Cortex of kidney (tissue), 1 donor: ENCODE measurements at places on chromosomes 2 and 18.

GRCh38 chr2:235716875-235717496 lies 223.1 kb downstream of the AGAP1 start:
- DNase-seq: no peak

GRCh38 chr2:239963646-239964205 lies 61.4 kb downstream of the NDUFA10 start:
- DNase-seq: no peak

DNA sequence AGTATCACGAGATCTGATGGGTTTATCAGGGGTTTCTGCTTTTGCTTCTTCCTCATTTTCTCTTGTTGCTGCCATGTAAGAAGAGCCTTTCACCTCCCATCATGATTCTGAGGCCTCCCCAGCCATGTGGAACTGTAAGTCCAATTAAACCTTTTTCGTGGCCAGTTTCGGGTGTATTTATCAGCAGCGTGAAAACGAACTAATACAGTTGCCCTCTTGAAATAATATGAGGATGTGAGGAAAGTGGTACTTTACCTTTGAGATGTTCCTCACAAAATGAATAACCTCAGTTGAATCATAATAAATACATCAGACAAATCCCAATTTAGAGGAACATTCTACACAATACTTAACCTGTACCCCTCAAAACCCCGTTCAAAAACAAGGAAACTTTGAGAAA lies 356.4 kb downstream of the CPS1 start:
- DNase-seq: no peak

DNA sequence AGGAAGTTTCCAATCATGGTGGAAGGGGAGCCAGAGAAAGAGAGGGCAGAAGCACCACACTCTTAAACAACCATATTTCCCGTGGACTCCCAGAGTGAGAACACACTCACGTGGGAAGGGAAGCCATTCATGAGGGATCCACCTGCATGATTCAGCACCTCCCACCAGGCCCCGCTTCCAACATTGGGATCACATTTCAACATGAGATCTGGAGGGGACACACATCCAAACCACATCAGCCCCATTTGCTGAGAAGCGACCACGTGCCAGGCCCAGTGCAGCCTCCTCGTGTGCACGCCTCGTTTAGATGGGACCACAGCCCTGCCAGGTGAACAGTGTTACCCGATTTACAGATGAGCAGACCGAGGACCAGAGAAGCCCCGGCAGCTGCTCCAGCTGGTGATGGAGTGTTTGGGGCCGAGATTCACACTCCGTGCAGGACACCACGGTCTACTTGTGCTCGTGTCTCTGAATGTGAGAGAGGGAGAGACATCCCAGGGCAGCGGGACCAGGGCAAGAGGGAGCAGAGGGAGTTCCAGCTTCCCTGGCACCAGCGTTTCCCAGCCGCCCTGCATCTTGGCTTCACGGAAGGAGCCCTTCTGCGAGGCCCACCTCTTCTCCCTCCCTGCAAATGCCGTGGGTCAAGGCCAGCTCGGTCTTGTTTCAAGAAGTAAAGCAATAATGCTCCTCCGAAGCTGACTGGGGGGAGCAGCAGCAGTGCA lies 76.9 kb upstream of the ODC1 start:
- no peak for DNase-seq

DNA sequence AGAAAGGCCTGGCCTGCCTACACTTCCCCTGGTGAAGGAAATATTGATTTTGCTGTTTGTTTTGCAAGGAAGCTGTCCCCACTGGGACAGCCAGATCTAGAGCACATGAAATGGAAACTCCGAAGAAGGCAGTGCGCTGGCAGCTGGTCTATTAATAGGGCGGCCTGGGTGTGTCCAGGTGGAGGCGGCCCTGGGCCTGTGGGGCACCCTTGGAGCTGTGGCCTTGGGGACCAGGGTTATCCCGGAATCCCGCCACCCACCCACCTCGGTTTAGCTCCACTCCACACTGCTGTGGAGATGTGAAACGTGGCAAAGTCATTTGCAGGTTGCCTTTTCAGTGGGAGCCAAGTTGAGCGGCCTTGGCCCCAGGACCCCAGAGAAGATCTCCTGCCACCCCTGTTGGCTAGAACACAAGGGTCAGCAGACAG lies 204.3 kb downstream of the KLHL29 start:
- DNase-seq: no peak

DNA sequence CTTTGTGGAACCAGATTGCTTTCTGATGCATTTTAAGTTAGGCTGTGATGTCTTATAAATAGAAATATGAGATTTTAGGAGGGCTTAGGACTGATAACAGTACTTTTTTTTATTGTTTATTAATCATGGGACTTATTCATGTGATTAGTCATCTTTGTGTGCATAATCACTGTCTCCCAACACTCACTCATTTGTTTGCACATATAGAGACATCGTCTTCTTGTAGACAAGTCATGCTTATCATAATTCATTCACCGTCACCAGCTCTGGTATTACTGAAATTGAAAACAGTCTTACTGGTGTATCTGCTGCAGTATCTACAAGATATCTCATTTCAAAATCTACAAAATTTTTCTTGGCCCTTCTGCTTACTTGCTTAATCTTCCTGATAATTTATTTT lies 45.8 kb downstream of the WDR7 start:
- DNase-seq: no peak

- no peak for DNase-seq
Observed at GRCh38 chr2:160401895-160402294, 91.7 kb downstream of the RBMS1 start.

DNA sequence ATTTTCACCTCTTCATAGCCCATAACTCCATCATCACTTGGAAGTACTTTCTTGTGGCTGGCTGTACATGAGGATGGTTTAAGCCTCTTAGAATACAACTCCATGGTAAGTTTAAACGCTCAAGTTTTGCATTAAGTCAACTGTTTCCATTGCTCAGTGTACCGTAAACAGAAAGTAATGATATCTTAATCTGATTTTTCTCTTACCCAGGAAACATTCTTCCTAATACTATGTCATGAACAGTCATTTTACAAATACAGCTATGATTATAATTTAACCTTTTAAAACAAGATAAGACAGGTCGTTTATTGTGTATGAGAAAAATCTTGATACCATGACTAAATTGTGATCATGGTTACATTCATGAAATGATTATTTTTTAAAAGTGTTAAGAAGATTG lies 11.6 kb upstream of the DYNC2LI1 start:
- no peak for DNase-seq

DNA sequence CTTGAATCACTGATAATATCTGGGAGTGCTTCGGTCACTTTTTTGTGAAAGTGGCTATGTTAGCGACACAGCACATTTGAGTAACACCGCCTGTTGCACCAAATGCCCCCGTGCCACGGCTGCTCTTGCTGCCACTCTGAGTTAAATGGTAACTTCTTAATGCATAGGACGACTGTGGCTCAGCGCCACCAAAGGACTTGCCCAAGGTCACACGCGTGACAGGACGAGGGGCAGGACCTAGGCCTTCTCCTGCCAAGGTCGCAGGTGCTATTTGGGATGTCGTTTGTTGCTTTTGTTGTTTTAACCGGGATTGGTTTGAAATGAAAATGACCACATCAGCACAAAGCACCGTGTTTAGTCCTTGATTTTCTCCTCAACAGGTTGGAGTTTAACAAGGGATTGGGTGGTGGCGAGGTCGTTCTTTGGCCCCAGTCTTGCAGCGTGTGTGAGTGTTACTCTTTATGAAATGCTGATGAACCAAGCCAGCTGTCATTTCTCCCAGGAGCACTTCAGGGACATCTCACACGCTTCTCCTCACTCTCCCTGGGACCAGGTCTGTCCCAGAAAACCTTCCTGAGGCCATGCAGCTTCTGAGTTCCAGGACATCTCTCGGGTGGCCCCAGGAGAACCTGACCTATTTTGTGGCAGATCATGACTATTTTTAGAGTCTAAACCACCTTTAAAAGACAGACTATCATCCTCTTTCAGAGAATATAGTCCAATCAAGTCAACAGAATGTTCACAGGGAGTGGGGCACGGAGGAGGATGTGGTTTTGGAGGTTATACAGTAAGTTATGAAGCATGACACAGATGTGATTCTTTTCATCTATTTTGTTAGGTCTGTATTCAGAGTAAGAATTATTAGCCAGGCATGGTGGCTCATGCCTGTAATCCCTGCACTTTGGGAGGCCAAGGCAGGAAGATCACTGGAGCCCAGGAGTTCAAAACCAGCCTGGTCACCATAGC lies 49.9 kb downstream of the MTCL1 start:
- no peak for DNase-seq

- DNase-seq: no peak
Observed at GRCh38 chr18:62328586-62329525, 3.7 kb downstream of the TNFRSF11A start.

- no peak for DNase-seq
Observed at GRCh38 chr2:201517094-201517493, 65.6 kb downstream of the STRADB start.

GRCh38 chr18:32284284-32284683 lies 94.4 kb downstream of the MEP1B start:
- DNase-seq: no peak

- DNase-seq: no peak
Observed at GRCh38 chr2:144675731-144676130, 155.8 kb upstream of the ZEB2 start.

- DNase-seq: no peak
Observed at GRCh38 chr18:21598726-21599584, 1.5 kb downstream of the ESCO1 start.

GRCh38 chr2:219119422-219120043 lies 41.1 kb downstream of the NHEJ1 start:
- no peak for DNase-seq

DNA sequence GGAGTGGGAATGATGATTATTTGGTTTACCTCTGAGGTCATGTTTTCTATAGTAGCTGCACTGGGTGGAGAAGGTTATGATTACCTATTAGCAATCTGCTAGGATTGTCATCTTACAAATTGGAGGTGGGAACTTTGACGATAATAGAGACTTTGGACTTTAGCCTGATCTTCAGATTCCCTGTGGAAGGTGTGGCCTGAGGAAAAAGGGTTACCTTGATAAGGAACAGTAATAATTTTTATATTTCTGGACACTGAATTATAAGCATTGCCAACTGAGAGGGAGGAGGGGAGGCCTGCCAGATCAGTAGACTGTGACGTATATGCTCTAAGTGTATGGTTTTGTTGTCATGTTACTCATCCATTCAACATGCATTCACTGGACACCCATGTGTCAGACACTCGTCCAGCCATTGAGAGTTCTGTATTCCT lies 183.4 kb upstream of the FOSL2 start:
- DNase-seq: no peak

- DNase-seq: no peak
Observed at GRCh38 chr2:75094405-75094804, 104.9 kb downstream of the TACR1 start.

GRCh38 chr2:232623768-232624765 lies 9.3 kb upstream of the EFHD1 start:
- DNase-seq: no peak

GRCh38 chr2:231606941-231607340 lies 14.3 kb downstream of the TEX44 start:
- DNase-seq: no peak

DNA sequence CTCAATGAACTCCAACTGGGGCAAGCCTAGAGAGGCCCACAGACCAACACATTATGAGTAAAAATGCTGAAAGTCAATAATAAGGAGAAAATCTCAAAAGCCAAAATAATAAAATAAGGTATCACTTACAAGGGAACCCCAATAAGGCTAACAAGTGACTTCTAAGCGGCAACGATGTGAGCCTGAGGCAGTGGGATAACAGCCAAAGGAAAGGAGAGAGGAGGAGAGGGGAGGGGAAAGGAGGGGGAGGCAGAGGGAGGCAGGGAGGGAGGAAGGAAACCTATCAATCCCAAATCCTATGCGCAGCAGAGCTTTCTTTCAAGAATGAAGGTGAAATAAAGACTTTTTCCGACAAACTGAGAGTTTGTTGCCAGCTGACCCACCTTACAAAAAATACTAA lies 6.0 kb upstream of the NFATC1 start:
- no peak for DNase-seq

DNA sequence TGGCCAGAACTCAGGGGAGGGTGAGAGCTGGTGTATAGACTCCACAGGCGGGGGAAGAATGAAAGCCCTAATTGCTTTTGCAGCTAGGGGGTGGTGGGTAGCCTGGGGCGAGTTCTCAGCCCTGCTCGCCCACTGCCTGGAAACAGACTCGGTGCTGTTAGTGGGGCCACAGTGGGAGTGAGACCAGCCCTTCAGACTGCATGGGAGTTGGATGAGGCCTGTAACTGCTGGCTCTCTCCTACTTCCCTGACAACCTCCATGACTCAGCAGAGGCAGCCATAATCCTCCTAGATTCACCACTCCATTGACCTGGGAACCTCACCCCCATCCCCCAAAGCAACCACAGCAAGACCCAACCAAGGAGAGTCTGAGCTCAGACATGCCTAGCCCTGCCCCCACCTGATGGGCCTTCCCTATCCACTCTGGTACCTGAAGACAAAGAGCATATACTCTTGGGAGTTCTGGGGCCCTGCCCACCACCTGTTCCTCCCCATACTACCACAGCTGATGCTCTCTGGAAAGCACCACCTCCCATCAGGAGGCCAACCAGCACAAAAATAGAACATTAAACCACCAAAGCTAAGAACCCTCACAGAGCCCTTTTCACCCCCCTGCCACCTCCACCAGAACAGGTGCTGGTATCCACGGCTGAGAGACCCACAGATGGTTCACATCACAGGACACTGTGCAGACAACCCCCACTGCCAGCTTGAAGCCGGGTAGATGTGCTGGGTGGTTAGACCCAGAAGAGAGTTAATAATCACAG lies 226.3 kb downstream of the EIPR1 start:
- DNase-seq: no peak

- no peak for DNase-seq
Observed at GRCh38 chr2:237674731-237675276, 47.4 kb downstream of the LRRFIP1 start.

- no peak for DNase-seq
Observed at GRCh38 chr2:14011190-14011589, 621.3 kb upstream of the LRATD1 start.

GRCh38 chr2:150572961-150573395 lies 85.5 kb upstream of the RND3 start:
- no peak for DNase-seq

DNA sequence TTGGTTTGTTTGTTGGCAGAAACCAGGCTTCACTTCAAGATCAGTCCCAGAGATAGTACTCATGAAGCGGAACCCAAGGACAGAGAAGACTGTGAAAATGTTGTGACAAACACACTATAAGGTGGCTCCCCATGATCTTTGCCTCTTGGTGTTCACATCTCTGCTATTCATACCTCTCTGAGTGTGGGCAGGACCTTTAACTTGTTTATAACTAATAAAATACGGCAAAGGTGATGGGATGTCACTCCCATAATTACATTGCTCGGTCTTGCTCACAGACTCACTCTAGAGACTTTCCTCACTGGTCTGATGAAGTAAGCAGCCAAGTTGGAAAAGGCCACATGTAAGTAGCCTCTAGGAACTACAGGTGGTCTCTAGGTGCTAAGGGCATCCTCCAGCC lies 30.6 kb upstream of the UGP2 start:
- no peak for DNase-seq

DNA sequence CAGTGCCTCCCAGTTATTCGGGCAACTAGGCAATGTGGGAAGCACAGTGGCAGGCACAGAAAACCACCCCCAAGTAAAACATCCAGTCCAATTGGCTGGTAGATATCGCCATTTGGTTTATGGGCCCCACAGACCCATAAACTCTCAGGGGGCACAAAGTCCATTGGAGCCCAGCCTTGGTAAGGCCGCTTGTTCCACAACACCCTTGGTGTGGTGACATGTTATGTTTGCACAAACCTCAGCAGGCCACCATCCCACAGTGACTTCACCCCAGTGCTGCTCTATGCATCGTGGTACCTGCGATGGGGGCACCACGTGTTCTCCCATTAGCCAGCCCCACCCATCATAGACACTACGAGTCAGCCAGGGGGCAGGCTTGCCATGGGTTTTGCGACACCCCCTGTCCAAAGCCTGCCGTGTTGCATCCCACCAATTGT lies 18.5 kb downstream of the PHOSPHO2 start:
- DNase-seq: no peak
